Dorsolateral prefrontal cortex (tissue), 122 donors: ENCODE measurements at places on chromosomes 16 and 17.

GRCh38 chr16:17529982-17530760, 59.4 kb upstream of the XYLT1 start:
- DNase-seq, result no peak

- DNase-seq, result no peak
Measured at GRCh38 chr16:84482001-84482891, 22.2 kb downstream of the MEAK7 start.

- no peak for DNase-seq
Measured at GRCh38 chr17:49996495-49997300, 1.7 kb upstream of the DLX3 start.

DNA sequence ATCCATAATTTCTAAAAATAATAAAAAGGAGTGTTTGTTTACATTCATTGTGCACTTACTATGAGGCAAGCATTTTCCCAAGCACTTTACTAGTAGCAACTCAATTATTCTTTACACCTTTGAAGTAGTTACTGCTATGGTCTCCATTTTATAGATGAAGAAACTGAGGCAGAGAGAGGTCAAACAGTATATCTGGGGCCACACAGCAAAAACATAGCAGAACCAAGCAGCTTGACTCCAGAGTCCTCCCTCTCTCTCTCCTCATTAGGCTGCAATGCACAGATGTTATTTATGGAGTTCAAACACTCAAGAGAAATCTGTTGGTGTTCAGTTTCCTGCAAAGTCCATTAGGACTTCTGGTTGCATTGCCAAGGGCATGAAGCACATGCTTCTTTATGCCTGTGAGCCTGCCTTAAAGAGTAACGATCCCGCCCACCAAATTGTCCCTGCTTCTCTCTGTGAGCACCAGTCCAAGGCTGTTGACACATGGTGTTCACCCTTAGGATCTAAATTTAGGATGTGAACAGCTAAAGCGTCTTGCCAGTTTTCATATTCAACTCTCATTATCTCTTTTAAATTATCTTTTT, 44.0 kb downstream of the GPRC5B start:
- DNase-seq, result no peak
